A673 (cell line): ENCODE measurements at places on chromosomes 3 and 15. TPM values are rescaled to one million over a fixed set of nuclear protein-coding genes. Genes with fewer than 3 reads are reported as not detected.

DNA sequence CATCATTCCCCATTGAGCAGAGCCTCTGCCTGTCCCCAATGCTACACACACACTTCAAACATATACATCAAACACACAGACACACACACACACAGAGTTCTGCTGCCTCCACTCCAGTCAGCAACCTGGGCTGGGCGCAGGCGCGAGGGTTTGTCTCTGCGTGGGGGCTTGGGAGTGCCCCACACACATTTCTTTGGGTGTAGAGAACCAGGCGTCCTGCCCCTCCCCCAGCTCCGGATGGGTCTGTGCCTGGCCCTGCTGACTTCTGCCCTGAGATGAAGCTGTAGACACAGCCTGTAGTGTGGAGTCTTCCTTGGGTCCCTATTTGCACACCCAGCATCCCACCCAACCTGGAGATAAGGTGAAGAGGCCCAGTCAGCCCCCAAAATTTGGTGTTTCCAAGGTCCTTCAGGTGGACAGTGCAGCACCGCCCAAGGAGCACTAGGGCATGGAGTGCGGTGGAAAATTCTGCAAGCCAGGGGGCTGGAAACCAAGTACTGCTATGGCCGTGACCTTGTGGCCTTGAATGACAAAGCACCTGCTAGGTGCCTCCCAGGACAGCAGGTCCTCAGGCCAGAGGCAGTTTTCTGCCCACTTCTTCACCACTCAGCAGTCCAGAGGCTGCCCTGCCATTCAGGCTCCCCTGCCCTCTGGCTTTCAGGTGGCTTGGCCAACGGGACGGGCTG, 26.8 kb downstream of the FBXW12 start:
- H3K4me1 ChIP-seq: no peaks in the 10 kb centered on the region
- no peaks in the 10 kb centered on the region for H3K36me3 ChIP-seq
- no peak overlapping the region for H3K27ac ChIP-seq
- H3K27me3 ChIP-seq: no peaks in the 10 kb centered on the region
- DNase-seq: no peak
- H3K4me3 ChIP-seq: no peak overlapping the region

MORC1 gene
- total RNA-seq: 0.68 and 0.88 TPM in 2 replicates

KLHL40 gene
- total RNA-seq: not detected in 2 replicates

TMC3 gene
- not detected in 2 replicates for total RNA-seq

ETFA gene
- total RNA-seq: 133 and 137 TPM in 2 replicates

CYP11A1 gene
- total RNA-seq: not detected in 2 replicates

LRRC31 gene
- not detected in 2 replicates for total RNA-seq

SLCO3A1 gene
- total RNA-seq: 16.6 and 17.7 TPM in 2 replicates
